ENCODE measurements at places on chromosomes 11 and 22. TPM values are rescaled to one million over a fixed set of nuclear protein-coding genes. Genes with fewer than 3 reads are reported as not detected.

The MMP10 gene
- 0.71 TPM for total RNA-seq

The MS4A4A gene
- not detected for total RNA-seq

The SPON1 gene
- total RNA-seq: not detected

The GGTLC2 gene
- not detected for total RNA-seq

The CHCHD10 gene
- 188 TPM for total RNA-seq

The SLC6A5 gene
- not detected for total RNA-seq

The DBX1 gene
- not detected for total RNA-seq

The TRPM5 gene
- total RNA-seq: not detected

The SELENOH gene
- total RNA-seq: 147 TPM

The PLXNB2 gene
- 113 TPM for total RNA-seq

The DGCR8 gene
- 18.9 TPM for total RNA-seq

The CLTCL1 gene
- 3.6 TPM for total RNA-seq

The C11orf97 gene
- total RNA-seq: not detected

The EXPH5 gene
- total RNA-seq: 0.03 TPM

The LINC01488 gene
- total RNA-seq: not detected

The APOL5 gene
- not detected for total RNA-seq

The GP1BB gene
- total RNA-seq: 1.1 TPM

The HSPA8 gene
- total RNA-seq: 1,486 TPM

The CRYBA4 gene
- not detected for total RNA-seq

The GAB4 gene
- not detected for total RNA-seq

The APOA4 gene
- total RNA-seq: not detected

The CYTH4 gene
- total RNA-seq: 1.5 TPM

The MN1 gene
- 3.4 TPM for total RNA-seq
